ENCODE measurements at places on chromosomes 3 and 15.

- DNase-seq, result no peak
Measured at GRCh38 chr3:152786977-152787681, 47.8 kb upstream of the P2RY1 start.

GRCh38 chr3:106030627-106030963 is 161.8 kb upstream of the CBLB start:
- no peak for DNase-seq

GRCh38 chr3:48835650-48836366 is 11.9 kb downstream of the PRKAR2A start:
- no peak for DNase-seq

DNA sequence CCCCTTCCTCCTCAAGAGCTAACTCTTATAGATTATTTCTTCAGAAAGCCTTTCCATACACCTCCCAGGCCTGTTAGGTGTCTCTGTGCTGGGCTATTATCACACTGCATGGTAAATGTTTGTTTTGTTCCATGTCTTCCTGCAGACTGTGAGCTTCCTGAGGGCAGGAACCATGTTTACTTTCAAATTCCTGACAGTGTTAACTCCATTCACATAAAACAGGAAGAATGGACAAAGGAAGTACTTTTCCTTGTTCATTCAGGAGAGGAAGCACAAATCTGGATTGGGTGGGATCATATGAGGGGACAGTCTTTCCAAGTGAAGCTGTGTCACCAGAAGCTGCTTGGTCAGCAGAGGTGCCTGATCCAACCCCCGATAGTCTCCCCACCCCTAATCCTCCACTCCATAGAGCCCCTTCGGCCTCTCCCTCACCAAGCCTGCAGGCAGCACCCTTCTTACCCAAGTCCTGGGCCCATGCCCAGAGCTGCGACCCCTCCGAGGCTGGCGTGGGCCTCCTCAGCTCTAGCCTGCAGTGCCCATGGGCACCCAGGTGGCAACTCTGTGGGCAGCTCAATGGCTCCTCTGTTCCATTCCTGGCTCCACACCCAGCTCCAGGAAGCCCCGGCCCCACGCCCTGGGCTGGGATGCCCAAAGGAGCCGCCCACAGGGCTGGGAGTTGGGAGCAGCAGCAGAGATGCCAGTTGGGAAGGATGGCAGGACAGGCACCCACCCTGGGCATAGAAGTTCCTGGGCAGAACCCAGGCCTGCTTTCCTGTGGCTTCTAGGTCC is 6.9 kb downstream of the SHF start:
- DNase-seq, result no peak

GRCh38 chr3:57160765-57161538 is 4.2 kb downstream of the IL17RD start:
- DNase-seq, result no peak

DNA sequence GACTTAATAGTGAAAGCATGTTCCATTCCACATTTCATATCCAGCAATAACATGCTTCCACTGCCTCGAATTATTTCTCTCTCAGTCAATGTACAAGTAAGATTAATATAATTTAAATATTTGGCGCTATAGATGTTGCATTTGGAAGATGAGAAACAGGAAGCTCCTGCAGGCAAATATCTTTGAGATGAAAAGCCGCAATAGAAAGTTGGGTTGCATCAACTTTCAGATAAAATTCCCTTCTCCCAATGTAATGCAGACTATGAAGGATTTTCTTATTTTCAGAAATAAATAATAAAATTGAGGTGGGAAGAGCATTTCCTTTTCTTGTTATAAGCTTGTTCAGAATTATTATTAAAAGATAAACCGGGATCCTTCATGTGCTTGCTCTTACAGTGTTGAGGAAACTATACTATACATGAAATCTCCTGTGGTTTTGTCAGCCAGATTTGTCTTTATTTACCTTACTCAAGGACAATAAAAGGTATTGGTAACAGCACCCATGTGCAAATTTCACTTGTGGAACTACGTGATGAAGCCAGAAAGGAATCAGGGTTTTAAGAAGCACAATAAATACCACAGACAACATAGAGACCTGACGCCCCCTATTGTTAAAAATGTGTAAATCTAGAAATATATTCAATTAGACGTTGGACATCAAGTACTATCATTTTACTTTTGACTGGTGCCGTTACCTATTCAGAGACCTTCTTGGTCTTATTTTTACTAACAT is 307.0 kb downstream of the ARPP21 start:
- no peak for DNase-seq

GRCh38 chr15:63457379-63457778 is 47.0 kb upstream of the USP3 start:
- no peak for DNase-seq
